T-helper 1 cell (primary cell): ENCODE measurements at places on chromosomes 7 and 10.

GRCh38 chr7:133391206-133391605, 138.3 kb downstream of the EXOC4 start:
- no peak for DNase-seq

- DNase-seq, result no peak
These were observed 235.4 kb downstream of the RNLS start for GRCh38 chr10:88347597-88348304.

DNA sequence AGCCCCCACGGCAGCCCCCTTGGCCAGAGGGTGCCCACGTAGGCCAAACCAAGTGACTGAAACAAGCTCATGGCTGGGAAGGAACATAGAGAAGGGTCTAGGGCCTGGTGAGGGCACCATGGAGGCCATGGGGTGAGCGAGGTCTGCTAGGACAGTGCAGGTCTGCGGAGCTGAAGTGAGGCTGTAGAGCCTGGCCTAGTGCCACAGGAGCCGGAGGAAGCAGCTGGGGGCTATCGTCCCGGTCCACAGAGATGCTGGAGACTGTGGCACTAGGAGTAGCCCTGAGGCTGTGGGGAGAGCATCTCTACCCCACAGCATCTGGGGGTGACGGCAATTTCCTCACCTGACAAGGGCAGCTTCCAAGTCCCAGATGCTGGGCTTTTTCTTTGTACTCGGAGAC, 150.3 kb downstream of the ZNF22 start:
- DNase-seq, result no peak

- no peak for DNase-seq
These were observed 175.2 kb upstream of the ASAH2 start for GRCh38 chr10:50426485-50426884.

DNA sequence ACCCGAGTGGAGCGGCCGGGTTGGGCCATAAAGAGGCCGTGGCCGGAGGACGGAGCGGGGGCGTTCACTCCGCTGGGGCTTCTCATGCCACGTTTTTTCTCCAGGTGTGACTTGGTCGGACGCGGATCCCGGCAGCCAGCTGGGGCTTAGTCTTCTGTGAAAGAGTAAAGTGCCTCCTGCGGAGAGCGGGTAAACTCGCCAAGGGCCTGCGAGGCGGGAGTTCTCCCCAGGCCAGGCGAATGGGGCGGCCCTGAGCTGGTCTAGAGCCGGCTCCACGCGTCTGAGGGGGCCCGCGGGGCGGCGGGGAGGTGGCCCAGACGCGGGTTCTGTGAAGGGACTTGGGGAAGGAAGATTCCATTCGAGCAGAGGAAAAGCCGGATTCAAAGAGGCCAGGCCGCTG, 86.3 kb upstream of the VIPR2 start:
- DNase-seq, result no peak

GRCh38 chr7:29005829-29006228, 47.7 kb upstream of the TRIL start:
- no peak for DNase-seq

DNA sequence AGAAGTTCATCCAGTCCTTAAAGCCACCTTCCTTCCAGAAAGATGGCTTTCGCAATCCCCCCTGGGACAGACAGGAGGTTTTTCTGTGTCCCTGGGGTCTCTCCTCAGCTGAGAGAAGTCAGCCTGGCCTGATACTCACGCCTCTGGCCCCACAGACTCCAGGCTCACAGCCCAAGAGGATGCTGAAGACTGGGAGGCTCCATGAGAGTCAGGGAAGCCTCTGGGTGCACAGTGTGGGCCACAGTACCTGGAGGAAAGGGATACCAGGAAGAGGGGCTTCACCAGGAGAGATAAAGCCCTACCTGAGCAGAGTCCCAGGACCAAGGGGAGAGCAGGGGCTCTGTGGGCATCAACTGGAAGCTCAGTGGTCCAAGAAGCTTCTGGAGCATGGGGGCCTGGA, 324.4 kb downstream of the GRID1 start:
- no peak for DNase-seq

- peak; percentile 84 for DNase-seq
These were observed at the start of gene ZNF786 for GRCh38 chr7:149090397-149091195. TSS of gene ZNF786 (minus strand) at chr7:149090718. CDS start at chr7:149090640, 78 bp downstream.

DNA sequence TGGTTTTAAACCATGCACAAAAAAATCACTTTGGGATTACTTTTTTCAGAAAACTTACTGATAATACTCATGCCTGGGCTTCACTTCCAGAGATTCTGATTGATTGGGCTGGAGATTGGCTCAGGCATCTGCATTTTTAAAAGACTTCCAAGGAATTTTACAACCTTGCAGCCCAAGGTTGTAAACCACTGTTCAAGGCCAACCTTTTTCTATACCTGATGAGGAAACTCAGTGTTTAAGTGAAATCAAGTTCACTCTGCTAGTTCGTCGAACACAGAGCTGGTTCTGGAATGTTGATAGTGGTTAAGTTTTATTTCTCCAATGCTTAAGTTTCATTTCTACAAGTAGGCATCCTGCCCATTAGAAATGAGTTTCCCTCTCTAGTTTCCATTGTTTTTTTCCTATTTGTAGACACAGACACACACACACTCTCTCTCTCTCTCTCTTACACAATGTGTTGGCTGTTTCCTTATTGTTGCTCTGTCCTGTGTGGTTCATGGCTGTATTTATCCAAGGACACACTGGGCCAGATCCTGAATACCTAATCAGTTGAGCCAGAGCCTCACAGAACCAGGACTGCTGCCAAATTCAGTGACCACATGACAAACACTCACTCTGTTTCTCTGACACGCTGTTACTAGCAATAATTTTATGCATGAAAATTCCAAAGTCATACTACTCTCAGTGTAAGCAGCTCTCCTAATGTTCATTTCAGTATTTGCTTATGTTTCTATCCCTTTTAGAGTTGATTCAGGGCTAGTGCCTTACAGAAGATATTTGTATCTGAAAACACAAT, 3.7 kb upstream of the IFIT1B start:
- DNase-seq, result no peak

- no peak for DNase-seq
These were observed 102.6 kb downstream of the TPST1 start for GRCh38 chr7:66307591-66308215.

- peak; percentile 74 for DNase-seq
These were observed 51.1 kb upstream of the IL6 start for GRCh38 chr7:22675917-22676343.

GRCh38 chr10:48667960-48668590, 16.6 kb upstream of the WDFY4 start:
- no peak for DNase-seq

DNA sequence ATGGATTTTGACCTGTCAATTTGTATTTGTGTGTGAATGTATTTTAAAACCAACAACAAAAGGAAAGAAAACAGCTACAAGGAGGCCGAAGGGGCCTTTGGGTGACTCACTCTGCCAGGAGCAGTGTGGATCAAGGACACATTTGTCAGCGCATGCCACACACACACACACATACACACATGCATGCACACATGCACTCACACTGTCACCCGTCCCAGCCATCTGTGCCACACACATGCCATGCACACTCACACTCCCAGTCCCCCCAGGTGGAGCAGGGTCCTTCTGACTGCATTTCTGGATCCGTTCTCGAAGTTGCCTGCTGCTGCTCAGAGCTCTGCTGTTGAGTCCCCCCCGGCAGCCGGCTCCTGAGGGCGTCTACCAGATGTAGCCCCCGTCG, 26.0 kb downstream of the SPOCK2 start:
- DNase-seq, result no peak

GRCh38 chr10:94757916-94758315, 4.6 kb upstream of the CYP2C19 start:
- DNase-seq, result no peak

GRCh38 chr10:61970182-61971002, 68.9 kb downstream of the ARID5B start:
- DNase-seq, result no peak
